NCI-H2171 (cell line): ENCODE measurements at places on chromosomes 3 and 15.

- DNase-seq, result no peak
Observed at GRCh38 chr3:152160350-152161011, 108.2 kb upstream of the MBNL1 start.

DNA sequence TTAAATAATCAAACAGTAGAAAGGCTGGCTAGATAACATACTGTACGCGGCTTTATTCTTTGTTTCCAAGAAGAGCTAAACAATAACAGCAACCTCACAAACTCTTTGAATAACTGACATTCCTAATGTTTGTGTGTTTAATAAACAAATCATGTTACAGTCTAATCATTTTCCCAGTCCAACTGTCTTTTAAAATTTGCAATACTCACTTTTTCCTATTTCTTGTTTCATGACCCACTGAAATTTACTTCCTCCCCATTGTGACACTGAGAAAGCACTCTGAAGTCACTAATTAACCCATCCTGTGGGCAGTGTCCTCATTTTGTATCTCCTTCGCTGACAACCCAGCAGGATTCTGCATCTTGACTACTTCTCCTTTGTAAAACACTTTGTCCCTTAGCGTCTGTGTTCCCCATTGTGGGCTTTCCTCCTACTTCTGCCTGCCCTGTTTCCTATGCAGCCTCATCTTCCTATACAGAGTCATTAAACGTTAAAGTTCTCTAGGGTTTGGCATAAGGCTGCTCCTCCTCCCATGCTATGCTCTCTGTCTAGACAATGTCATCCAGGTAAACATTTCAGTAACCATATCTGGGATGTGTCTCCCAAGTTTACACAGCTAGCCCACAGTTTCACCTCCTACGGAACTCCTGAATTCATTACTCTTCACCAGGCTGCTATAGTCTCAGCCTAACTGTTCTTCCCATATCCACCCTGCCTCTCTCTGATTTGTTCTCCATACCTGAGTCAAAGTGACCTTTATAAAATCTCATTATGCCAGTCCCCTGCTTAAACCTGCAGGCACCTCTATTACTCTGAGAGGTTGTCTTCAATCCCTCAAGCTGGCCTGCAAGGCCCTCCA is 148.9 kb downstream of the GREM1 start:
- DNase-seq, result no peak

GRCh38 chr15:35305946-35306345 is 220.9 kb upstream of the NANOGP8 start:
- no peak for DNase-seq

- DNase-seq, result no peak
Observed at GRCh38 chr15:92244703-92245102, 149.0 kb upstream of the ST8SIA2 start.
